ENCODE measurements at places on chromosomes 7 and 10. TPM values are rescaled to one million over a fixed set of nuclear protein-coding genes. Genes with fewer than 3 reads are reported as not detected.
A peak's percentile ranks its signal among the peaks of the same experiment; 100 is the strongest.

GRCh38 chr7:79520543-79520942, 67.1 kb upstream of the MAGI2 start:
- DNase-seq = no peak

- peak; percentile 89 for DNase-seq
Observed at GRCh38 chr10:6144406-6145165, 55.8 kb downstream of the RBM17 start.

- DNase-seq = no peak
Observed at GRCh38 chr7:584122-584465, 64.4 kb upstream of the PDGFA start.

- DNase-seq = no peak
Observed at GRCh38 chr10:126036515-126036914, 140.2 kb downstream of the FANK1 start.

DNA sequence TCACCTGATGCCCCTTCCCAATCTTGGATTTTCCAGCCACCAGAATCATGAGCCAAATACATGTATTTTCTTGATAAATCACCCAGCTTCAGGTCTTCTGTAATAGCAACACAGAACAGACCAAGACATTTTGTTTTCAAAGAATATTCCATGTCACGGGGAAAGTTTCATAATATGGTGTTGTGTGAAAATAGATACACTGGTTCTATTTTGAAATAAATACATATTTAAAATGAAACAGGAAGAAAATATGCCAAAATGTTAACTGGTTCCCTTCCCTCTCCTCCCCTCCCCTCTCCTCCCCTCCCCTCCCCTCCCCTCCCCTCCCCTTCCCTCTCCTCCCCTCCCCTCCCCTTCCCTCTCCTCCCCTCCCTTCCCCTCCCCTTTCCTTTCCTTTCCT, 30.3 kb upstream of the CAMK1D start:
- no peak for DNase-seq

GRCh38 chr10:97140049-97140846, 45.5 kb downstream of the SLIT1 start:
- DNase-seq = no peak

DNA sequence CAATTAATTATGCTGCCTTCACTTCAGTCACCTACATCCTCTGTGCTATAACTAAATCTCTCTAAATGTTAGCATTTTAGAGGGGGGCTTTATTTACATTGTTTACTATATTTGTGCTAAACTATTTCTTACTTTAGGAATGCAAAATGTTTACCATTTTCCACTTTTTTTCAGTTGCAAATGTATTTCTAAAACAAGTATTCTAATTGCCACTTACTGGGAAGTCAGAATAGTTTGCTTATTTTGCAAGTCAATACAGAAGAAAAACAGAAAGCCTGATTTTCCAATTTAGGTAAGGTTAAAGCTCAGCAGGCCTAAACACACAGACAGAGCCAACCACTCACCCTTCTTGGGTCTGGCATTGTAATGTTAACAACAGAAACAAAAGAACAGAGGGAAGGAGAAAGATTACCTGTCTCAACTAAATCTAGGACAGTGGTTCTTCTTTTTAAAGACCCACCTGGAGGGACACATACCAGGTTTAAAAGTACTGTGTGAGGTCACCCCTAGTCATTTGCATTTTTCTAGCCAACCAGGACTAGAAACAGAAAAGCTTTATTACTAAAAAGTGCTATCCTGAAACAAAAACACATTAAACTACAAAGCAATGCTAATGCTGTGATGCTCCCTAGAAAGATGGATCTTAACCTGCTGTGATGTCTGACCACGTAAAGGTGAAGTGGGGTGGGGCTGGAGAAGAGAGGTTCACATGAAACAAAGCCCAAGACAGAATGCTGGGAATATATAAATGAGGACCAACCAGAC, 178.2 kb downstream of the SLC25A13 start:
- DNase-seq = no peak

- peak; percentile 65 for DNase-seq
Observed at GRCh38 chr7:33744293-33745075, 160.9 kb upstream of the BMPER start.

DNA sequence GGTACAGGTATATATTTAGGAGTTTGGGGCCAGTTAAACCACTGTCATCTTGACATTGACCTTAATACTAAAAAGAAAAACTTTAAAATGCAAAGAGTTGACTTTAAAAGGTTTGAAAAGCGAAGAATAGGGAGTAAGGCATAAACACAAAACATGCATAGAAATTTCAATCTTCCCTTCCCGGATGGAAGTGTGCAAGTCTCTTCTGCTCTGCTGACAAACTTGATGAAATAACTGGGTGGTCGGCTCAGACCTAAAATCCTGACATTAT, 3.4 kb upstream of the SPAG6 start:
- DNase-seq = no peak

DNA sequence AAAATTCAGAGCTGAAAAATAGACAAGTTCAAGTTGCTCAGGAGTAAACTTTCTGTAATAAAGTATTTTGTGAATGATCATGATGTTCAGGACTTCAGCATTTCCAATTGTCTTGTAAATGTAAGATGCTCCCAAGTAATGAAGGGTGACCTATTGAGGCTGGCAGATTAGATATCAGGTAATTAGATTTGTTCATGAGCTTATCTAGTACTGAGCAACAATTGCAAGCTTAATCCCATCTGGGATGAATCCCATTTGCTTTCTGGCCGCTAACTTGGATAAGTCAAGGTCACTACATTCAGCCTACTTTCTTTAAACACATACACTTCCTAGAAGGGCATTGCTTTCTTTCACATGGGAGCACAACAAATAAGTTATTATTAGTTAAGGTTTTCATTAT, 82.4 kb upstream of the ITGB1 start:
- DNase-seq = no peak

- DNase-seq = no peak
Observed at GRCh38 chr7:42198296-42198695, 38.7 kb downstream of the GLI3 start.

GRCh38 chr7:99126921-99127553, 16.9 kb downstream of the SMURF1 start:
- no peak for DNase-seq

DNA sequence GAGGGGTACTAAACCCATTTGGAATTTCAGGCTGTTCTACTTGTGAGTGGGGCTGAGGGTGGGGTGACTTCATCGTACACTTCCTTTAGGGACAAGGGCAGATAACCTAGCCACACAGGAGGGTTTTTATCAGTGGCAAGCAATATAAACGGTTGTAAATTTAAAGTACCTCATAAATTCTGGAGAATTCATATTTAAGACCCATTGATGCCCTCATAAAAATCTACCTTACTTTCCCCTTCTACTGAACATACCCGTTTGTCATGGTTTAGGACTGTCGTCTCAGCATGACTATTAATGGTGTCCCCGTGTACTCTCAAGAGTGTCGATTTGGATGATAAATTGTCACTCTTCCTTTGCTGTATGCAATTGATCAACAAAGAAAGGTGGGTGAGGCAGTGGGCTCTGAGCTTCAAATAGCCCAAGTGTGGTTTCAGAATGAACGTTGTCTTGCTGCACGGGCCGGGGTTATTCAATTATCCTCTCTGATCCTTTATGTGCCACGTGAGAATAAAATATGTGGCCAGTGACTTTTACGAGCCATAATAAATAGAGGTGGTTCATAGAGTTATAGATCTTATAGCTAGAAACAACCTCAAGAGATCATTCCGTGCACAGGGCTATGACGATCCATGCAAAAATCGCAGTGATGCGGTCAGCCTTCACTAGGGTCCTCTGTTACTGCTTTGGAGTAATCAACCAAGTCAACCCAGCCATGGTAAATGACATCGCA, 82.2 kb downstream of the FAM107B start:
- no peak for DNase-seq

DNA sequence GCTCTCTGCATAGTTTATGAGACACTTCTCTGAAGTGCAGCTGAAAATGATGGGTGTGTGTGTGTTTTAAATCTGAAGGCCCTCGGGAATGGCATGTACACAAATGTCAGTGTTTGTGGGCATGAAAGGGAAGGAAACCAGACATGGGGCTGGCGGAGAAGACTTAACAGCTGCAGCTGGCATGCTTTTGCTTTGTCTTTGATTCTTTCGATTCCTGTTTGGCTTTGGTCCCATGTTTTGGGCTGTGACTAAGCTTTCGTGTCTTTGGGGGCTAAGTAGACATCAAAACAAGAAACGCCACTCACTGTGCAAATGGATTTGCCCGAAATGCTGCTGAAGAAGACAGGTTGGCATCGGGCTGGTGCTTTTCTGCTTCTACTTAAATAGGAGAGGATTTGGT, 179.3 kb downstream of the PFKFB3 start:
- peak; percentile 90 for DNase-seq

GRCh38 chr10:125605167-125605566, 77.8 kb downstream of the TEX36 start:
- DNase-seq = no peak

DNA sequence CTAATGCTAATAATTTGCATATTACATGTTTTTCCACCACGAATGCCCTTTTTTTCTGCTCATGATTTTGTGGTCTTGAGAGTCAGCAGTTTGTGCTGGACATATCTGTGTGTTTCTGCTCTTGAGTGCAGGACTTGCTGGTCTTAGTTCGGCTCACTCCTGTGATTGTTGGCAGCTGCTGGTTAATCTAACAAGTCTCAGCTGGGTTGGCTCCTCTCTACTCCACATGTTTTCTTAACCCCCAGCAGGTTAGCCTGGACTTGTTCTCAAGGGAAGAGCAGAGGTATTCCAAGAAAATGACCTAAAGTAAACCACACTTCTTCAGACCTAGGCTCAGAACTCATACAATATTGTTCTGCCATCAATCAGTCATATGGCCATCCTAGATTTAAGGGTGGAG, 1238.9 kb downstream of the XPNPEP1 start:
- no peak for DNase-seq

- peak; percentile 21 for DNase-seq
Observed at GRCh38 chr10:60148266-60148840, 241.3 kb downstream of the ANK3 start.

DNA sequence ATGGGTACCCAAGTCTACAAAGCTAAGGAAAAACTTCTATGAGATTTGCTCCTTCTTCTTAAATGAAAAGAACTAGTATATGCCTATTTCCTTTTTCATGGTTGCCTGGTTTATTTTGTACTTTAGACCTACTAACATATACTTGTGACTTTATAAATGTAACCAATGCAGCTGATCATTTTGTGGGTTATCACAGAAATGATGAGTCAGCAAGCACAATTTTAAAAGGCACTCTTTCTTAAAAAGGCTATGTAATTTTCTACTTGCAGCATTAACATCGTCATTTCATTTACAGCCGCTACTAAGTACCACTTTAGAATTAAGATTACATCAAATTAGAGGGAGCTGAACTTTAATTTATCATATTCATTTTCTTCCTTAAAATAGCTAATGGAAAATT, 13.6 kb downstream of the NEBL start:
- DNase-seq = no peak

DNA sequence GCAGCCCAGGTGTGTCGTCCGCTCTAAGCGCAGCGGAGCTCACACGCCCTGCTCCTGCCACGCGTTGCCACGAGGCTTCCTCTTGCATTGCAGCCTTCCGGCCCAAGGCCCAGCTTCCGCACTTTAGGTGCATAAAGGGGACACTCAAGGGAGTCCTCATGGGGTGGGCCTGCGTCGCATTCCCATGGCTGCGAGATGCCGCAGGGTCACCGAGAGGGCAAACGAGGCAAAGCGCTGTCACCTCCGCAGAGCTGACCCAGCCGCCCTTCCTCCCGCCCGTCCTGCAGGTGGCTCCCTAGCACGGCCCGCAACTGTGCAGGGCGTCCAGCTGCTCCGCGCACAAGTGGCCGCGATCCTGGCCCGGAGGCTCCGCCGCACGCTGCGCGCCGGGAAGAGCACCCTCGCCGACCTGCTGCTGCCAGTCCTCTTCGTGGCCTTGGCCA, 283.5 kb downstream of the ABCA13 start:
- DNase-seq = no peak

GRCh38 chr10:10967029-10967428, 50.6 kb upstream of the CELF2 start:
- peak; percentile 7 for DNase-seq

The FAM180A gene
- not detected for total RNA-seq

The SPAM1 gene
- total RNA-seq = not detected

The CPA5 gene
- not detected for total RNA-seq

The ZNHIT1 gene
- 83.1 TPM for total RNA-seq

The AGR2 gene
- not detected for total RNA-seq

The UPK3BL1 gene
- total RNA-seq = 2.4 TPM
